ENCODE measurements at places on chromosomes 5 and 9.

- DNase-seq, result no peak
These were observed 10.4 kb downstream of the CDK5RAP2 start for GRCh38 chr9:120569556-120569955.

GRCh38 chr5:178304761-178305645 is 72.4 kb upstream of the PHYKPL start:
- DNase-seq, result peak; percentile 7

- DNase-seq, result no peak
These were observed 593.3 kb upstream of the ARRDC3 start for GRCh38 chr5:91976451-91976850.

GRCh38 chr5:17891881-17892280 is 257.6 kb downstream of the TAF11L14 start:
- no peak for DNase-seq

DNA sequence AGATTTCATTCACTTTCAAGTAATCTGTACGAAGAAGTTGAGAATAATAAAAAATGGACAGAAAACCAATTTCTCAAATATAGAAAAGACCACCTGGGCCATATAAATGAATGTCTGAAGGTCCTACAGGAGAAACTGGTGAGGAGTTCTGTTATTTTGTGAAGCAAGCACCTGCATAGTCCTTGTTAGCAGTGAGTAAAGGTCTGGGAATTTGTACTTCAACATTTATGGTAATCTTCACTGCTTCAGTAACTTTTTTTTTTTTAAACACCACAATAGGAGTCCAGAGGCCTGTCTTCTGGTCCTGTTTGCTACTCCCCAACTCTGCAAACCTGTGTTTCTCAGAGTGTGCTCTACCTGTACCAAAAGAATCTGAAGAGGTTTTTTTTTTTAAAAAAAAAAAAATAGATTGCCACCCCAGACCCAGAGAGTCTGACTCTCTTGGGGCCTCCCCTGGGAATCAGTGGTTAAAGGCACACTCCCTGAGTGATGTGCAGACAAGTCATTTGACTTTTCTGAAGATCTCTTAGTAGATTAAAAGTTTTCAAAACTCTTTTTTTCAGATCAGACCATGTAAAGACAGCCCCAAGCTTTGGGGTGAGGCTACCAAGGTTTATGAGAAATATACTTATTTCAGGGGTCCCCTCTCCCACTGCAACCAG is 55.5 kb downstream of the FAM81B start:
- no peak for DNase-seq

DNA sequence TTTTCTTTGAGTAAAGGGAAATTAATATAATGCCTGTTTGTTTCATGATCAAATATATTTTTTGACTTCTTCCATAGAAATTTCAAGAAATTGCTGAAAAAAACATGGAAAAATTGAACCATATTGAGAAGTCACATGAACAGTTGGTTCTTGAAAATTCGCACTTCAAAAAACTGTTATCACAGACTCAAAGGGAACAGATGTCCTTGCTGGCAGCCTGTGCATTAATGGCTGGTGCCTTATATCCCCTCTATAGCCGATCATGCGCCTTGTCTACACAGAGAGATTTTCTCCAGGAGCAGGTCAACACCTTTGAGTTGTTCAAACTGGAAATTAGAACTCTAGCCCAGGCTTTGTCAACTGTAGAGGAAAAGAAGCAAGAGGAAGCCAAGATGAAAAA is 191.4 kb downstream of the CCDC171 start:
- no peak for DNase-seq

- no peak for DNase-seq
These were observed 1.6 kb upstream of the INPP5E start for GRCh38 chr9:136441191-136441680.

DNA sequence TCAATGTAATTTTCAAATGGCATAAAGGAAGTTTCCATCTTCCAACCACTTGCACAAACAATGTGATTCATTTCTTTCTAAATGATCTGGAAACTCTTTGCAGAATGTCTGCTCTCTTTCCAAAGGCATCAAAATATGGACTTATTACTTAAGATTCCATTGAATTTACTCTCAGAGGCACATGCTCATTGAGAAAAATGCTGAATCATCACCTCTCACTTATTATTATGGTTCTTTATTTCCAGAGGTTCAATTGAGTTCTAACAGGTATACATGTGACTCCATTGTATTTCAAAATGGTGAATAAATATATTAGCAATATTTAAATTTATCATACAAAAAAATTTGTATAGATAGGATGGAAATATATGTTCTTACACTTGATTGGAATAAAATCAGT is 1140.6 kb downstream of the EFNA5 start:
- no peak for DNase-seq

GRCh38 chr9:15182730-15183129 is 124.3 kb downstream of the TTC39B start:
- DNase-seq, result no peak

- no peak for DNase-seq
These were observed 9.3 kb downstream of the WHRN start for GRCh38 chr9:114496011-114496410.

DNA sequence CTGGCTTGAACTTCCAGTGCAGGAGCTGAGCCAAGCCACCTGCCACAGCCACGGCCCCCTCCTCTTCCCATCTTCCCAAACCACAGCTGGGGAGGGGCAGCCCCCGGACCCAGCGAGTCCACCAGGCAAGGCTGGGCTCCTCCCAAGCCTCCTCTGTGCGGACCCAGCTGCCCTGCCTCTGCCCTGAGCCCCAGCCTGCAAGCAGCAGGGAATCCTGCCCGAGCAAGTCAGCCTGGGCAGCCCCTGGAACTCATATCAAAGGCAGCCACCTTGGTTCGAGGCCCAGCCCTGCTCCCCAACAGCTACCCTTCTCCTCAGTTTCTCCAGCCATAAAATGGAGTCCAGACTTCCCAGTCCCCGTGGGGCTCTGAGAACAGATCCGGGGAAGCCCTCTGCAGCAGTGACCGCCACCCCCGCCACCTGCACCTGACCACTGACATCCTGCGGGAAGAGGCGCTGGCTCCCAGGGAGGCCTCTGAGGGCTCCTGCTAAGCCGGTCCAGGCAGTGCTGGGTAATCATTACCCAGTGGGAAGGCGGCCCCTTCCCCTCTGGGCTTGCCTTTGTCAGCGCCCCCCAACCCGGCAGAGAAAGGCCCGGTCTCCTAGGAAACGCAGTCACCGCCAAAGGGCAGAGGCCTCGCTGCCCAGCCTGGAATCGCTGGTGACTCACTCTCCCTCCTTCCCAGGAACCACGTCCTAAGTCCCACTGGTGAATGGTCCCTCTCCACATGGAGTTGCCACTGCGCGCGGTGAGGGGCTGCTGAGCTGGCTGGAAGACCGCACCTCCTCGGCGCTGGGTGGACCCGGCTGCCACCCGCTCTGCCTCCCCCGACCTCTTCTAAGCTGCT is 1.5 kb downstream of the VAV2 start:
- DNase-seq, result no peak

GRCh38 chr9:112866662-112867274 is 23.9 kb downstream of the SLC46A2 start:
- peak; percentile 87 for DNase-seq

DNA sequence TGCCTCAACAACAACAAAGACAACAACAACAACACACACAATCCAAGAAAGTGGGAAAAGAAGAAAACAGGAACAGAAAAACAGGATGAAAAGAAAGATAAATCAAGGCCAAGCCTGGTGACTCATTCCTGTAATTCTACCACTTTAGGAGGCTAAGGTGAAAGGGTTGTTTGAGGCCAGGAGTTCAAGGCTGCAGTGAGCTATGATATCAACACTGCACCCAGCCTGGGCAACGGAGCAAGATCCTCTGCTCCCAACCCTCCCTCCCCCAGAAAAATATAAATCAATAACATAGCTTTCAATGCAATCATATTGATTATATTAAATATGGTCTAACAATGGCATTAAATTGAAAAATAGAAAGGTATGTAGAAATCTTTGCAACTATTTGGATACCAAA is 32.1 kb downstream of the CENPK start:
- DNase-seq, result no peak

GRCh38 chr5:93787598-93787997 is 46.2 kb upstream of the POU5F2 start:
- DNase-seq, result no peak

- DNase-seq, result no peak
These were observed 114.1 kb downstream of the PCSK5 start for GRCh38 chr9:76004526-76004925.

DNA sequence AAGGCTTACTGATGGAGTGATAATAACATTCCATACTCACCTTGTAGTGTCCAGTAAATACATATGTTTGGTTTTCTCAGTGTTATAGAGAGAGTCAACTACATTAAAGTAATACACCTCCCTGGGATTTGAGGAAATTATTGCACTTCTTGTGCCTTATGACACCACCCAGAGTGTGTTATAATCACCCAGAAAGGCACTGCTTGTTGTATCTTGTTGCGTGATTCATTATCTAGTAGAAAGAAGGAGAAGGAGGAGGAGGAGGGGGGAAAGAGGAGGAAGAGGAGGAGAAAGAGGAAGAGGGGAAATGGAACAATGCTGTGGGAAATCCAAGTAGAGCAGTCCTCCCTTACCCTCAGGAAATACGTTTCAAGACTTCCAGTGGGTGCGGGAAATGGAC is 661.8 kb upstream of the WWC1 start:
- DNase-seq, result no peak

- DNase-seq, result no peak
These were observed 427.8 kb upstream of the CDH6 start for GRCh38 chr5:30765706-30766105.

DNA sequence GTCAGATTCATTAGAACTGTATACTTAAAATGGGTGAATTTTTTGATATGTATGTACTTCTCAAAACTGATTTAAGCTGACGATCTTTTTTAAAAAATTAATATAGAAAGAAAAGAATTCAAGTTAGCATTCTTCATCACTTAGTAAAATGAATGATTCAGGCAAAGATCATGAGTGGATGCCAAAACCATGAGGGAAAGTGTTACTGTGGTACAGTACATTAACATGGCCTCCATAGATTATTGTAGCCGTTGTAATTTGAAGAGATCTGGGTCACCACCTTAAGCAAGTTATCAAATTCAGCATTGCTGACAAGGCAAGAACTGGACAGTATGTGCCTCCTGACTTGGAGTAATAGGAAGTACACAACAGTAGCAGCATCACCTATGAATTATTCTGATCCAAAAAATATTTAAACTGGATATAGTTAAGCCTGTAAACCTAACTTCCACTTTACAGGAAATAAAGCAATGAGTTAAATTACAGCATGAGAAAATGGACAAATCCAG is 29.7 kb downstream of the C9orf85 start:
- DNase-seq, result no peak

DNA sequence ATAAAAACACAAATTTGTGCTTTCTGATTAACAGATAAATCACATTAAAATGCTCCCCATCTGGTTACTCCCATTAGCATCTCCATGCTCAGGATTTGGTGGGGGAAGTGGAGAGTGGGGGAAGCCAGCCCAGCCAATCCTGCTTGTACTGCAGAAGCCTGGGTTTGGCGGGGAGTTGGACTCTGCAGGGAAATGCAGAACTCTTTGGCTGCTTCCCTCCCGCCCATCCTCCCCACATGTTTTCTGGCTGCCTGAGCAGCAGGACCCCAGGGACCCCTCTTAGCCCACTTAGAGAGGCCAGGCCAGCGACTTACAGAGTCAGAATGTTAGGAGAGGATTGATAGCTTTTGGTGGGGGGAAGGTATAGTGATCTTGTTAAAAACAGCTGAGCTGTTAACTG is 59.5 kb upstream of the FOXI1 start:
- DNase-seq, result no peak

DNA sequence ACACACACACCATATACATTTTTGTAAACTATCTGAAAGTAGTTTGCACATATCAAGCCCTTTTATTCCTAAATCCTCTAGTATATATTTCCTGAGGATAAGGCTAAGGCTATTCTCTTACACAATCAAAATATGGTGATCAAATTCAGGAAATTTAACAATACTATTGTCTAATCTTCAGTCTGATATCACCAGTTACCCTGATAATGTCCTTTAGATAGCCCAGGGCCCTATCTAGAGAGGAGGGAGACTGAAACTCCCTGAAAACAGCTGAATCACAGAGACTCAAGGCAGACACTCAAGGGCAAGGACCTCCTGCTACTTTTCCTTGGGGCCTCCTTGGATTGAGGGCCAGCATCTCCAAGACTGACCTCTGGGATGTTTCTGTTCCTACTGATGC is 30.4 kb downstream of the PTTG1 start:
- DNase-seq, result no peak

GRCh38 chr9:121267689-121268597 is at the start of gene GSN:
TSS of gene GSN (plus strand) at chr9:121268162. CDS start at chr9:121301972, 33,810 bp downstream.
- DNase-seq, result peak; percentile 85

DNA sequence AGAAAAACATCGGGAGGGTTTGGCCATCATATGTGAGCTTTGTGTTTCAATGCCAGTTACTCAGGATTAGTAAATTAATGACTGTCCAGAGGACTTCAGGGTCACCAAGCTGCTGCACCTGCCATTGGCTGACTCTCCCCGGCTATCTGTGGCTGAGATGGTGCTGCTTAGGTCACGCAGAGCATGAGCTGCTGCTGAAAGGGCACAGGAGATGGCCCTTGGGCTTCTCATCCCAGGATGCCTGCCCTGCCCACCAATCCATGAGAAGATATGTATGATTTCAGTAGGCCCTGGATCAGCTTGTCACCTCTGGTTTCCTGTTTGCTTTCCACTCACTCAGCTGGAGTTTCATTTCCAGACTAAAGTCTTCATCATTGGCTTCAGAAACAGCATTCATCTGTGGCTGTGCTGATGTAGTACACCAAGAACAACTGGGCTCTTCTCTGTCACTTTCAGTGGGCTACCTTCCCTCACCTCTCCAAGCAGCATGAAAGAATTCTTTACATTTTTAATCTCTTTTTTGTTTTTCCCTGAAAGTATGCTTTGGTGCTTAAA is 2.4 kb upstream of the CATSPER3 start:
- DNase-seq, result no peak

DNA sequence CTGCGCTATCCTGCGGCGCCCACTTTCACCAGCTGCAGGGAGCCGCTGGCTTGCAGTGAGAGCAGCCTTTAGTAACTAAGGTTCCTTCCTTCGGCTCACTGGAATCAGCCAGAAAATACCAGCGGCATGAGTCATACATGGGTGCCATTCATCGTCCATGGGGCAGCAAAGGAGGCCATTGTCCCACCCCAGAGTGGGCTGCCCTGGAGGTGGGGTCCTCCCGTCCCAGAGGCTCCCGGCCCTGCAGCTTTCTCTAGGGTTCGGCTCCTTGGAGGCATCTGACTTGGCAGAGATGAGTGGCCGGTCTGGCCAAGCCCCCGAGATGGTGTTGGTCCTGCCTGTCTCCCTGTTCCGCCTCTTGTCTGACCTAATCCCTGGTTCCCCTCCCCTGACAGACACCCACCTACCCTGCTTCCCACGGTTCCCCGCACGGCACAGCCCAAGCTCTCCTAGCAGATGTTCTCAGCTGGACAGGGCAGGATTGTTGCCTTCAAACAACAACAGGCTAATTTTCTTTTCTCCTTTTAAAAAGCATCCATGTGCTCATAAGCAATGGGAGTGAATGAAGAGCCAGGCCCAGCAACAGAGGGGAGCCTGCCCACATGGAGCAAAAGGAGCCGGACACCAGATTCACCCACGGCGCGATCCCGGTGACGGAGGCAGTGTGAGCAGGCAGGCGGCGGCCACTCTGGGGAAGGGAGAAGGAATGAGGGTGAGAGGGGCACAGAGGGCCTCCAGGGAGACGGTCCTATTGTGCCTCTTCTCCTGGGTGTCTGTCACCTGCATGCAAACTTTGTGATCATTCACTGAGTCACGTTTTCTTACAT is 97.0 kb upstream of the COL5A1 start:
- DNase-seq, result peak; percentile 76

- DNase-seq, result no peak
These were observed 18.1 kb downstream of the NFIL3 start for GRCh38 chr9:91405343-91406077.

- no peak for DNase-seq
These were observed 85.6 kb downstream of the OLFM1 start for GRCh38 chr9:135173066-135173465.

GRCh38 chr9:18499980-18500379 is 26.0 kb downstream of the ADAMTSL1 start:
- DNase-seq, result no peak
